ENCODE measurements at places on chromosomes 3 and 15.

DNA sequence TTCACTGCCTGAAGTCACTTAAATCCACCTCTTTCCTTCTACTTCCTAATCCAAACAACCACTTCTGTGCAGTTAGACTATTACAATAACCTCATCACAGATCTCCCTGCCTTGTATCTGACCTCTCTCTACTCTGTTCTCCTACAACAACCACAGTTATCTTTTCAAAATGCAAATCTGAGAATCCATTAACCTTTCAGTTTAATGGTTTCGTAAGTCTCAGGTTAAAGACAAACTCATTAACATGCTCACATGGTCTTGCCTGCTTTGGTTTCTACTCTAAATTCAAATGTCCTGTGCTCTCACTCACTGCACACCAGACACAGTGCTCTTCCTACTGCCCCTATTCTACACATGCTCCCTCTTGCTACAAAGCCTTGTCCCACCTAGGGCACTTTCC lies 406.5 kb upstream of the THBS1 start:
- no peak for DNase-seq

DNA sequence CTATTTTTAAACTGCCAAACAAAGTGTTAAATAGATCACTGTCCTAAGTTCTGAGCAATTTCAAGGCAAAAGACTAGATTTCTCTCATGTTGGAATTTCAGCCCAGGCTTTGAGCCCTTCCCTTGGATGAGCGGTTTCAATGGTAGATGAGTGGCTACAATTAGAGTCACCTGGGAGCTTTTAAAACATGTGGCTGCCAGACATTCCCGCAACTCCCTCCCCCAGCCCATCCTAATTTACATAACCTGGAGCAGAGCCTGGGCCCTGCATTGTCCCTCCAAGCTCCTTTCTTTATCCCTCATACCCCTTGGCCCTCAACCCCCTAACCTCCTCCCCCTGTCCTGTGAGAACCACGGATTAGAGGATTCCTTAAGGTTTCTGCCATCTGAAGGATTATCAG lies 357.5 kb upstream of the UMPS start:
- DNase-seq: no peak

DNA sequence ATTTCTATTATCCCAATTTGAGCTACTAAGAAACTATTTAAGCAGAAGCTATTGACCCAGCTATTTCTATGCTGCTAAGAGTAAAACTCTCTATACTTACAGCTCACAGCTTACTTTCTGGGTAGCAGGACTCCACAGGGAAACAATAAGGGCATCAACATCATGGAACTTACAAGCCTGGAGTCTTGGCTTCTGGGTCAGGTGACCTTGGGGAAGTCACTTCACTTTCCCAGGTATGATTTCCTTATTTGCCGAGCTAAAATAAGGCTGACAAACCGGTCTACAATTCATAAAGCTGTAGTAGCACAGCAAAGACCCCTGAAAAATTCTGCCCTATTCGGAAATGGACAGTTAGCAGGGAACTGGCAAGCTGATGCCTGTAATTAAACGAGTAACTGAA lies 278.3 kb upstream of the NR2F2 start:
- DNase-seq: no peak

GRCh38 chr3:172617976-172618375 lies 92.9 kb downstream of the NCEH1 start:
- DNase-seq: no peak

GRCh38 chr3:5297895-5298294 lies 110.4 kb downstream of the EDEM1 start:
- no peak for DNase-seq

DNA sequence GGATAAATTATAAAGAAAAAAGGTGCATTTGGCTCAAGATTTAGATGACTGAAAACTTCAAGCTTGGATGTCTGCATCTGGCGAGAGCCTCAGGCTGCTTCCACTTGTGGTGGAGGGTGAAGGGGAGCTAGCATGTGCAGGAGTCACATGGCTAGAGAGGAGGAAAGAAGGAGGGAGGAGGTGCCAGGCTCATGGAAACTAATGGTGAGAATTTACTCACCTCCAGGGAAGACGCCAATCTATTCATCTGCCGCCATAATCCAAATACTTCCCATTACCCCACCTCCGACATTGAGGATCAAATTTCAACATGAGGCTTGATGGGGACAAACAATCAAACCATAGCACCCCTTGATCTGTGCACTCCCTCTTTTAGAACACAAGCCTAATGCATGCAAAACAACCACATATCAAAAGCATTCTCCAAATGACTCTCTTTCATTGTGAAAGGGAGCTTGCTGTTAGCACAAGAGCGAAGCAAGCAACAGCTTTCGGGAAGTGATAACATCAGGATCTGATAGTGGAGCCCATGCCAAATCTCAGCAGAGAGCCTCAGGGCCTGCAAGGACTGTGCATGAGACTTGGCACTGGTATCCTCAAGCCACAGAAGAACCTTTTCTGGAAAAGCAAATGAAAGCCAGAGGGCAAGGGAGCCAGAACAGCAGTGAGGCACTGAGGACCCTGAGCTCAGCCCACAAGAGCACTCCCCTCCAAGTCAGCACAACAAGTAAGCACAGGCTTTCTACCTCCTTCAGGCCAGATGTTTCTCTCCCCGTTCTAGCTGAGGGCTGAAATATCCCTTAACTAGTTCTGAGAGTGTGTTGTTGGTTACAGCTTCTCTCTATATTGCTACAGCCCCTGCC lies 50.2 kb upstream of the THBS1 start:
- no peak for DNase-seq

GRCh38 chr15:31500766-31501449 lies 174.3 kb downstream of the KLF13 start:
- no peak for DNase-seq

DNA sequence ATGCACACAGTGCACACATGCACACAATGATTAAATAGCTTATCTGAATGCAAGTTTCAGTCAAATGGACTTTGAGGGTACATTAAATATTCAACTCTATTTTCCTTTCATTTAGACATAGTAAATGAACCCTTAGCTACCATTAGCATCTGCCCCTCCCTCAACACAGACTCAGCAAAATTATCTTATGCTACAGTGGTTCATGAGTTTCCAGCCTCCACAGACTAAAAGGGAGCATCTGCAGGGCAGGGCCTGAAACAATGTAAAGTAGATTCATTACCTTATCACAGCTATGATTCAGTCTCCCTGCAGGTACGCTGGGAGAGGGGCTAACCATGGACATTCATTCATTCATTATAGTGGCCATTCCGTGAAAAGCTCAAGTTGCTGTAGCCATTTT lies 329.1 kb downstream of the VGLL3 start:
- no peak for DNase-seq
